PC-3 (cell line): ENCODE measurements at places on chromosomes 6 and 20. TPM values are rescaled to one million over a fixed set of nuclear protein-coding genes. Genes with fewer than 3 reads are reported as not detected.

GRCh38 chr6:16698162-16698533, 63.1 kb downstream of the ATXN1 start:
- no peak for DNase-seq

DNA sequence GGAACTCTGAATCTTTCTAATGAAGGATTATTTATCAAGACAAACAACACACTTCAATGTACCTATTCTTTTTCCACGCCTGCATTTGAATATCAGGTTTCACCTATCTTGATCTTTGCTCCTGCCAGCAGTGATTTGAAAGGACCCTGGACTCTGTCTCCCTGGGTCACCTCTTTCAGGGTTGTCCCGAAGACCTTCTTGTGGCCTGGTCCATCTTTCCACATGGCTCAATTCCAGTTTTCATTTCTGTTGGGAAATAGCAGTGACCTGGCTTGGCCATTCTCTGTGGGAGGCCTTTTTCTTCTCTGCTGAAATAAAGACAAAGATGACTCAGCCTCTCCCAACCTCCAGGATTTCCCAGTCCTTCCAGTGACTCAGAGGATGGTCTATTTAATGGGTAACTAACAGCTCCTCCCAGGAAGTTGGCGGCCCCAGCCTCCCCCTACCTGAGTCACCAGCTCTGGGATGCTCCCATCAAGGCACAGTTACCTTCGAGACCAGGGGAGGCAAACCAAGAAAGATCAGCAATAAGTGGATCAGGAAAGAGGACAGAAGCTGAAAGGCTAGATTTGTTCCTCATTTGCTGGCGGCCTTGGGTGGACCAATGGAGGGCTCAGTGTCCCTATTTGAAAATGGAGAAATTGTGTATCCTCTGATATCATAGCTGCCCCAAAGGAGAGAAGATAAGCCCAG, 120.2 kb upstream of the RNF24 start:
- peak; percentile 99 for DNase-seq

DNA sequence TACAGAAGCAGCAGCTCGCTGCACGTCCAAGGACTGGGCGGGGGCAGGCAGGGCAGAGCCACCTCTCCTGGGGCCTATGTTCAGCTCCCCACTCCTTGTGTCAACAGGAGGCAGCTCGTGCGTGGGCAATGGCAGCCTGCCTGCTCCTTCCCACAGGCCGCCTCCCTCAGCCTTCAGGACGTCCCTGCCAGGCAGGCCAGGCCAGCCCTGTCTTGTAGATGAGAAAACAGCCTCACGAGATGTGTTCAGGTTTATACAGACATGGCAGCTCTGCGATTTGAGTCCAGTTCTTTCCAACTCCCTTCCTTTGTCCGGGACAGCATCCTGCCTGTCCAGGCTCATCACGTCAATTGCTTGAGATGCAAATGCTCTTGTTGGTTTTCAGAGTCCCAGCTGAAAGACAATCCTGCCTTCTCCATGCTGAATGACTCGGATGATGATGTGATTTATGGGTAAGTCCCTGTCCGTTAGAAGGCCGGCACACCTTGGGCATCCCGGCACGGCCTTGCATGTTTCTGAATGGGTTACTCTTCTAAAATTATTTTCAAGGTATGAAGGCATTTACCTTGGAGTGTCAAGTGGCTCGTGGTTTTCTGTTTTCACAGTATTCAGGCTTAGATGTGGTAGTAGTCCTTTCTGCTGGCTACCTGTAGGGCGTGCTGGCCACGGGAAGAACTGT, 13.5 kb downstream of the DYNLT1 start:
- DNase-seq: no peak

- DNase-seq: no peak
These were observed 747.1 kb upstream of the ADGRB3 start for GRCh38 chr6:67887747-67888545.

The NRN1 gene
- not detected in 2 replicates for total RNA-seq

The RAET1E gene
- total RNA-seq: 0.40 and 1.7 TPM in 2 replicates
